Activated CD8-positive, alpha-beta T cell treated with anti-CD3 and anti-CD28 coated beads for 36 hours (primary cell): ENCODE measurements at places on chromosomes 3 and 15. TPM values are rescaled to one million over a fixed set of nuclear protein-coding genes. Genes with fewer than 3 reads are reported as not detected.

GRCh38 chr15:20644896-20645295 is 103.3 kb upstream of the GOLGA6L6 start:
- H3K27me3 ChIP-seq, result peaks cover 10% of the 10 kb centered on the region
- no peak overlapping the region for H3K4me3 ChIP-seq
- no peaks in the 10 kb centered on the region for H3K36me3 ChIP-seq

GRCh38 chr15:79520654-79521053 is 88.5 kb downstream of the MINAR1 start:
- DNase-seq, result no peak
- no peaks in the 10 kb centered on the region for H3K36me3 ChIP-seq
- no peaks in the 10 kb centered on the region for H3K4me1 ChIP-seq

GRCh38 chr3:157159037-157159761 is 748 bp downstream of the CCNL1 start:
- peak overlapping the region; percentile 97 for H3K4me3 ChIP-seq
- H3K4me1 ChIP-seq, result peaks cover 50% of the 10 kb centered on the region
- peaks cover 72% of the 10 kb centered on the region for H3K36me3 ChIP-seq

DNA sequence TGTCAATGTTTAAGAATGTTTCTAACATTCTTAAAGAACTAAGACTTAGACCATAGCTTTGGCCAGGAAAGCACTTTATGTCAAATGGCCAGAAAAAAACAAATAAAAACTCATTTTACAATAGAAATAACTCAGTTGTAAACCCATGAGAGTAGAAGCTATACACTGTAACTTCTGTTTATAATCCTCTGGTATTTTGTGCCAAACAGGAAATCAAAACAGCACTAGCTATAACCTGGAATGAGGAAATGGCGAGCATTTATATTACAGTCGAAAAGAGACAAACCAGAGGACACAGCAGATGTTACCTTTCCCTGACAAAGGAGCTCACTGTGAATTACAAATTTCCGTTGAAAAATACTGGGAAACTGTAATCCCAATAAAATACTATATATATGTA is 10.3 kb downstream of the GK5 start:
- H3K36me3 ChIP-seq, result peaks cover 22% of the 10 kb centered on the region
- DNase-seq, result no peak
- no peak overlapping the region for H3K4me3 ChIP-seq
- H3K27me3 ChIP-seq, result no peaks in the 10 kb centered on the region
- H3K4me1 ChIP-seq, result peaks cover 12% of the 10 kb centered on the region

GRCh38 chr3:3799173-3800079 is at the start of gene LRRN1:
TSS of gene LRRN1 (plus strand) at chr3:3799431. CDS start at chr3:3844642, 45,211 bp downstream.
- H3K27ac ChIP-seq, result peak within 1 kb of the TSS; percentile 83
- no peaks in the 10 kb centered on the region for H3K36me3 ChIP-seq
- DNase-seq, result peak; percentile 84
- peaks cover 16% of the 10 kb centered on the region for H3K4me1 ChIP-seq
- peak within 1 kb of the TSS; percentile 84 for H3K4me3 ChIP-seq

DNA sequence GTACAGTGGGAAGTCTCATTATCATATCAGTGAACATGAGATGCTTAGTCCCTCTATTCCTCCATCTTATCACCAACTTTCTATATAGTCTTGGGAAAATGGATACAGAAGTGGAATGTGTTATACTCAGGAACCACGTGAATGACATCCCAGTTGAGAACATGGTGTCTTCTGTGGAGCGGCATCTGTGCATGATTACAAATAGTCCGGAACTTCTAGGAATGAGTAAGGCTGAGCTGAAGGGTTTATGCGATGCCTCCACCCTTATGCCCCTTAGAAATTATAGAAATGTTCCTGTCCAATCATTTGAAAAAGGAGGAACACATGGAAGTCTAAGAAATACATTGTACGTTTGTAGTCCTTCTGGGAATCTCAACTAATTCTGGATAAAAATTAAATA is 64.8 kb upstream of the TMEM108 start:
- DNase-seq, result no peak
- H3K27me3 ChIP-seq, result no peaks in the 10 kb centered on the region
- no peak overlapping the region for H3K27ac ChIP-seq
- H3K4me3 ChIP-seq, result no peak overlapping the region

DNA sequence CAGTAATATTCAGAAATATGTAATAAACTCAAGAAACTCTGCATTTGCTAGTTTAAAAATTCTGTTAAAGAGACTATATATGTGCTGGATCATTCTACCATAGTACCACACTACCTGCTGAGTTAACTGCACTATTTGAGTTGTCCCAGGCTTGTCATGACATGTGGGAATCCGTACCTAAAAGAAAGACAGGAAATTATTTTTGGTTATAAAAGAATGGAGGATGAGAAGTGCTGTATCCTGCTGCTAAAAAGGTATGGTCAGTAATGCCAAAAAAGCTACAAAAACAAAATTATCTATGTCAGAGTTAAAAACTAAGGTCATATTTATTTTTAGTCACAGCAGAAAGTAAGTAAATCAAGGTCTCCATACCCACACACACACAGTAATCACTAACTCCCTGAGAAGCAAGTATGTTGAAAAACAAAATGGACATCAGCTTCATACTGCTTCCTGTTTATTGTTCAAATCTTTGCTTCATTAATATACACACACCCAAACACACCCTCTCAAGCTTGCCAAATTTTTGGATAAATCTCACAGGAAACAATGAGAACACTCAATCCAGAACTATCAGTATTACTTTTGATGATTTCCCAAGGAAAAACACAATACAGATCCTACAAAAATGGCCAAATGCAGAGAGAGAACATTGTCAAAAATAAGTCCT is 33.7 kb downstream of the DENND6A start:
- no peak for DNase-seq
- peak overlapping the region; percentile 13 for H3K27ac ChIP-seq
- peaks cover 16% of the 10 kb centered on the region for H3K36me3 ChIP-seq
- H3K4me1 ChIP-seq, result peaks cover 6% of the 10 kb centered on the region
- H3K27me3 ChIP-seq, result no peaks in the 10 kb centered on the region
- no peak overlapping the region for H3K4me3 ChIP-seq

GRCh38 chr3:10804183-10804648 is 11.8 kb upstream of the SLC6A11 start:
- no peak overlapping the region for H3K27ac ChIP-seq
- H3K4me3 ChIP-seq, result no peak overlapping the region
- H3K27me3 ChIP-seq, result peaks cover 7% of the 10 kb centered on the region
- DNase-seq, result no peak
- no peaks in the 10 kb centered on the region for H3K36me3 ChIP-seq

- no peaks in the 10 kb centered on the region for H3K27me3 ChIP-seq
- no peak overlapping the region for H3K4me3 ChIP-seq
- no peaks in the 10 kb centered on the region for H3K36me3 ChIP-seq
- no peak for DNase-seq
- no peak overlapping the region for H3K27ac ChIP-seq
- no peaks in the 10 kb centered on the region for H3K4me1 ChIP-seq
These were observed 464.3 kb upstream of the AGTR1 start for GRCh38 chr3:148233403-148233802.

DNA sequence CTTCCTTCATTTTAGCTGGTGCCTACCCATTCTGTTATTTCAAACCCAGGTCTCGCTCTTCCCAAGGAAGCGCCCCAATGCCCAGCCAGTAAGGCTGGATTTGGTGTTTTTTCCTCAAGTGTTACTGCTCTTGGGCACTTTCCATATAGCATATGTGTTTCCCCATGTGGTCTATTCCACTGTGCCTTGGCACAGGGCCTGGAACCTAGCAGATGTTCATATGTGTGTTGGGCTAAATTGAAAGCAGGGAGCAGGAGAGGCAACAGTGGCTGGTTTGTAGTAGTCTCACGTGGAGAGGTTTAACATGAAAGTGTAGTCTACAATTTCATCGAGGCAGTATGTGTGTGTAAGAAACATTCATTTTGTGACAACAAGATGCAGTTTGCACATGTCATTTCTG is 48.2 kb upstream of the TEX264 start:
- peaks cover 12% of the 10 kb centered on the region for H3K4me1 ChIP-seq
- no peaks in the 10 kb centered on the region for H3K27me3 ChIP-seq
- no peak overlapping the region for H3K4me3 ChIP-seq
- H3K36me3 ChIP-seq, result peaks cover 2% of the 10 kb centered on the region
- H3K27ac ChIP-seq, result no peak overlapping the region

- H3K27ac ChIP-seq, result no peak overlapping the region
- no peaks in the 10 kb centered on the region for H3K4me1 ChIP-seq
- H3K27me3 ChIP-seq, result peaks cover 1% of the 10 kb centered on the region
- no peak for DNase-seq
- H3K4me3 ChIP-seq, result no peak overlapping the region
These were observed 133.8 kb upstream of the GMNC start for GRCh38 chr3:190996181-190996775.

DNA sequence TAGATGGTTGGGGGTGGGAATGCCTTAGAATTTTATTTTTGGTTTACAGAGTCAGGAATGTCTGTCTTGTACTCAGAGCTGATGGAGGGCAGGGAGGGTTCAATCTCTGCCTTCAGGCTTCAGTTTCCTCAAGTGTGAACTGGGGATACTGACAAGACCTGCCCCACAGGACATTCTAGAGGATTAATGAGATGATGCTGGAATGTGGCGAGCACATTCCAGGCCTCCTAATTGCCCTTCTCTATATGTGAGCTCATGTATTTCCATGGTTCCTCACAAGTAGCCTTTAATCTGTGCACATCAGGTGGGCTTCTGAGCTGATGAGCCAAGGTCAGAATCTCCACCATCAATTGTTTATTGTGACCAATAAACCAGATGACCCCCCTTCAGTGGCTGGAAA is 90.4 kb downstream of the CACNA2D3 start:
- no peak for DNase-seq
- H3K36me3 ChIP-seq, result no peaks in the 10 kb centered on the region
- H3K27ac ChIP-seq, result no peak overlapping the region

DNA sequence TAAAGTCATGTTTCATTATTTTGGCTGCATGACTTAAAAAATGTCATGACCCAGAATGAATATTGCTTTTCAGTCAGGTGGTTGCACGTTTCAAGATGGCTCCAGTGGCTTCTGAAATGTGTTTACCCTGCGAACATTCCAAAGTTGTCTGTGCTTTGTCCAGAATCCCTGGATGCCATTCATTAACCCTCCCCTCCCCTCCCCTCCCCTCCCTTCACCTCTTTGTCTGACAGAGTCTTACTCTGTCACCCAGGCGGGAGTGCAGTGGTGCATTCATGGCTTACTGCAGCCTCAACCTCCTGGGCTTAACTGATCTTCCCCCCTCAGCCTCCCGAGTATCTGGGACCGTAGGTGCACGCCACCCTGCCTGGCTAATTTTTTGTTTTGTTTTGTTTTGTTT is 308.0 kb downstream of the PTPRG start:
- no peaks in the 10 kb centered on the region for H3K36me3 ChIP-seq
- H3K27me3 ChIP-seq, result no peaks in the 10 kb centered on the region
- DNase-seq, result no peak
- H3K27ac ChIP-seq, result no peak overlapping the region

DNA sequence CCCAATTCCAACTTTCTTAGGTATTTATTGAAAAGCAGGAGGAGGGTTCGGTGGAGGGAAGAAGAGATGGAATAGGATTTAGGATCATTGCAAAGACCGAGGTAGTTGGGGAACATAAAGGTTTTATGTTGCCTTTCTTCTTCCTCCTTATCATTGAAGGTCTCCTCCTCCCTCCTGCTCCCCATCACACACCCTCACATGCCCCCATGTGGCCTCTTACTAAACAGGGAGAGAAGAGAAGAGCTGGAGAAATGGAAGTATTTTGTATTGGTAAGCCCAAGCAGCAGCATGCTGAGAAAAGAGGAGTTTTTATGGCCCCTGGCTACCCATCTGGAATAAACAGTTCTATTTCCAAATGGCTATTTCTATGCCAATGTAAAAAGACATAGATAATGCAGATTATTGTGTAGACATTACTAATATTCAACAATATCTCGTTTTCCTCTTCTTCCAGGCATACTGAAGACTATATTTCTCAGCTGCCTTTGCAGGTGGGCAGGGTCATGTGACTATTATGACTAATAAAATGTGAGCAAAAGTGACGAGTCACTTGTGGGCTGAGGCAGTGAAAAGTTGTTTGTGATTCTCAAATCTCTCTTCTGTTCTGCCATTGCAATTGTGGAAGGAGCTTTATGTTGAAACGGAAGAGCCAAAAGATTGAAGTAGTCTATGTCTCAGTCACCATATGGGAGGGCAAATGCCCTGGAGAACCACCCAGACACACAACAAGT is 5.2 kb upstream of the GPR176 start:
- peak; percentile 45 for DNase-seq
- H3K27me3 ChIP-seq, result peaks cover 5% of the 10 kb centered on the region
- no peak overlapping the region for H3K4me3 ChIP-seq
- H3K27ac ChIP-seq, result no peak overlapping the region

- no peaks in the 10 kb centered on the region for H3K36me3 ChIP-seq
These were observed 11.0 kb downstream of the CLSTN2 start for GRCh38 chr3:139945942-139946341.

GRCh38 chr3:178084938-178085816 is 451.1 kb upstream of the KCNMB2 start:
- H3K4me1 ChIP-seq, result peaks cover 36% of the 10 kb centered on the region
- no peak overlapping the region for H3K4me3 ChIP-seq
- no peak overlapping the region for H3K27ac ChIP-seq
- H3K27me3 ChIP-seq, result peaks cover 1% of the 10 kb centered on the region
- peak; percentile 60 for DNase-seq

DNA sequence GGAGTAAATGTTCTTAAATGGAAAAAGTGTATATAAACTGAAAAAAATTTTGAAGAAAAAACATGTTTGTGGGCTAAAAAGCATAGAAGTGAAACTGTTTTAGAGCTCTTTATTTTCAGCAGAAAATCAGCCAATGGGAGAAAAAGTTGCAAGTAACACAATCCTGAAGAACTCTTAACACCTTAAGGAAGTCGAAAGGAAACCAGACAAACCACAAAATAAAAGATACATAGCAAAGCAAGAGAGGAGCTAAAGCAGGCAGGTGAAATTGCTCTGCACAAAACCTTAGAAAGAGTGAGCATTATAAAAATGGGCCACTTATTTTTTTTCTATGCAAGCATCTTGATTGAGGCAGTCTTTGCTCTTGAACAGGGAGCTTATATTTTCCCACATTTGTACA is 300.5 kb downstream of the RAP2B start:
- no peak overlapping the region for H3K27ac ChIP-seq
- no peak overlapping the region for H3K4me3 ChIP-seq
- no peaks in the 10 kb centered on the region for H3K27me3 ChIP-seq
- peaks cover 17% of the 10 kb centered on the region for H3K4me1 ChIP-seq

- peaks cover 2% of the 10 kb centered on the region for H3K27me3 ChIP-seq
- no peak overlapping the region for H3K27ac ChIP-seq
- no peaks in the 10 kb centered on the region for H3K4me1 ChIP-seq
- no peak overlapping the region for H3K4me3 ChIP-seq
- no peaks in the 10 kb centered on the region for H3K36me3 ChIP-seq
These were observed 45.4 kb downstream of the MAGEF1 start for GRCh38 chr3:184666442-184666841.

DNA sequence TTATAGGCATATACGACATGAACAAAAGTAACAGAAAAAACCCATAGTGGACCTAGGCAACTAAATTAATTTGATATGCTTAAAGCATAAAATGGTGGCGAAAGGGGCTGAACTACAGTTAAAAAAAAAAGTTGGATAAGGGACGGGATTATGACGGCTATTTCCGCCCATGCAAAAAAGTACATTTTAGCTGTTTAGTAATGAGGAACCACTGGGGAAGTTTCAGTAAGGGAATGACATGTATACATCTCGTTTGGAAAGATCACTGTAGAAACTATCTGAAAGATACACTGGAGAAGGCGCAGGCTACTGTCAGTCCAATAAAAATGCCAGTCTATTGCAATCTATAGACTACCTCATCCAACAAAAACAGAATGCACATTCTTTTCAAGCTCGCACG is 65.6 kb downstream of the ZNF148 start:
- peak overlapping the region; percentile 11 for H3K4me3 ChIP-seq
- H3K4me1 ChIP-seq, result peaks cover 55% of the 10 kb centered on the region
- H3K27me3 ChIP-seq, result no peaks in the 10 kb centered on the region
- H3K36me3 ChIP-seq, result peaks cover 51% of the 10 kb centered on the region
- peak overlapping the region; percentile 21 for H3K27ac ChIP-seq

The EFCAB12 gene
- total RNA-seq, result 0.65 TPM

The SLC38A3 gene
- 0.22 TPM for total RNA-seq

The NRROS gene
- 24.2 TPM for total RNA-seq

The PLCH1 gene
- total RNA-seq, result 0.20 TPM

The PRSS50 gene
- not detected for total RNA-seq

The UROC1 gene
- not detected for total RNA-seq

The TGM5 gene
- 0.11 TPM for total RNA-seq
